Stimulated activated CD4-positive, alpha-beta T cell treated with anti-CD3 and anti-CD28 coated beads, Interleukin-2, amount 100 ng/mL, for 4 hours (primary cell): ENCODE measurements at places on chromosomes 7 and 10.

GRCh38 chr7:120997882-120998474 is 9.5 kb downstream of the CPED1 start:
- DNase-seq, result no peak

GRCh38 chr7:137091396-137091795 is 222.9 kb downstream of the CHRM2 start:
- DNase-seq, result no peak

DNA sequence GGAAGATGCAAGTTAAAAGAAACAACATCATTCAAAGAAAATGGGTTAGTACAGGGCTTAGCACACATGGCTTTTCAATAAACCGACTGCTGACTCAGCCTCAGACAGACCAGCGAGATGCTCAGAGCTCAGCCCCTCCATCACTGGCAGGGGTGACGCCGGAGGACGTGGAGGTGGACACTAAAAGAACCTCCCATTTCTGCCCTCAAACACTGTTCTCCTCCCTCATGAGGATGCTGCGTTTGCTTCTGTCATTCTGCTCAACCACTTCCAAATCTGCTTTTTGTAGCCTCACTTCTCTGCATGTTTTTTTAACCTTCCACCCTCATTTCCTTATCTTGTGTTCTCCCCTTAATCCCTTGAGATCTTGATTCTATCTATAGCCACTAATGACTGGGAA is 15.3 kb downstream of the DENND11 start:
- DNase-seq, result no peak

GRCh38 chr10:10394933-10395658 is 622.6 kb upstream of the CELF2 start:
- no peak for DNase-seq
